Hematopoietic multipotent progenitor cell treated with erythropoietin and hydrocortisone succinate and interleukin-3 and kit ligand, for 17 days (in vitro differentiated cells): ENCODE measurements at places on chromosomes 1 and 21.

GRCh38 chr1:195082183-195082582, 1526.1 kb downstream of the KCNT2 start:
- no peak for DNase-seq

DNA sequence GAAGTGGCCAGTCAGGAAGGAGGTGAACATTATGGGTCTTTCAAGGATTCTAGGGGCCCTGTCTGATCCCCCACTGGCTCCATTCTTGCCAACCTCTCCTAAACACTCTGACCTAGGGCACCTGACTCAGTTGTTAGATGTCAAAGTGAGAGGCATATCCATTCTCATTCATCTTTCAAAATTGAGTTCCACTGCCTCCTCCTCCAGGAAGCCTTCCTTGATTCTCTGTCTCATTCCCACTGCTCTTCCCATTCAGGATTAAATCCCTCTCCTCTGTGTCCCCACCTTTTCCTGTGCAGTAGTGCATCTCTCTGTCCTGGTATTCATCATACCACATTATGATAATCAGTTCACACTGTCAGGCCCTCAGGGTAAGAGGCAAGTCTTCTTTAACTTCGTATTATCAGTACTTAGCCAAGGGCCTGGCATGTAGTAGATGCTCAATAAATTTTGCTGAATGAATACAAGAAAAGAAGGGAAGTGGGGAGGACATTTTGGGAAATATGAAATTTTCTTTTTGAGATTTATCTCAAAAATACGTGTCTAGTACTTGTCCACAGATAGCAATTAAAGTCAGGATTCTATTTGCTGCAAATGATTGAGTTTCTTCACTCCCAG, 61.8 kb upstream of the ITPKB start:
- DNase-seq = no peak

DNA sequence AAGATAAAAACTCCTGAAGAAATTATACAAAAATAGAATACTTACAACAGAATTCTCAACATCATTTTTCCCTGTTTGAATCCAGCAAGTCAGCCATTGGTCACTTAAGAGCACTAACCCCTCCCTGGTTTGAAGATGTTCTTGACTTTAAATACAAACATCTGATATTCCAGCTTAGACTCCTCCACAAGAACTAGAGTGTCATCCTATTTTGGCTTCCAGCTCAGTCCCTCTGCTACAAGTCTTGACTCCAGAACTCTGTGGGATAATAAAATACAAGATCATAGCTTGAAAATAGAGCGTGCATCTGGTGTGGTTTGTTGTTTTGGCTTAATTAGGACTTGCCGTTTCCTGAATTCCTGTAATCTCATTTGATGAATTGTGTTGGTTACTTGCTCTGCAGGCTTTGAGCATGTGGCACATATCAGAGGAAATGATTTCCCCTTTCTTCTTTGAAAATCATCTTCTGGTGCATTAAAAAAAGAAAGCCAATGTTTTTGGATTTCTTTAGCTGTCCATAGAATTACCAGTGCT, 63.7 kb upstream of the DPT start:
- DNase-seq = no peak

GRCh38 chr1:2639203-2639602, 6.4 kb upstream of the MMEL1 start:
- no peak for DNase-seq

- DNase-seq = no peak
These were observed 136.2 kb downstream of the NAV1 start for GRCh38 chr1:201675143-201675542.

- DNase-seq = no peak
These were observed 28.2 kb downstream of the NAV1 start for GRCh38 chr1:201566933-201567801.

DNA sequence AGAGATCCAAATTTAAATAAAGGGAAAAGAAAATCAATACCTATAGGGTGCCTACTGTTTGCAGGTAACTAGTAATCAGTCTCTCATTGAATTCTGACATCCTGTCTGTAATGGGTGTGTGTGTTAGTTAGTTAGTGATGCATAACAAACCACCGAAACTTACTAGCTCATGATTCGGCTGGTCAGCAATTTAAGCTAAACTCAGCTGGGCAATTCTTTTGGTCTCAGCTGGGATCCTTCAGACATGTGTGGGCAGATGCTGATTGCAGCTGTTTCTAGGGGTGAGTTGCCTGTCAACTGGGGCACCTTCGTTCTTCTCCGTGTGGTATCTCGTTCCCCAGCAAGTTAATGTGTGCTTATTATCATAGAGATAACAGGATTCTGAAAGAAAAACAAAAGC, 40.2 kb upstream of the ZNF124 start:
- no peak for DNase-seq

GRCh38 chr1:84083307-84083706, 60.8 kb upstream of the PRKACB start:
- no peak for DNase-seq

GRCh38 chr21:37294679-37295078, 27.5 kb upstream of the VPS26C start:
- no peak for DNase-seq

- DNase-seq = no peak
These were observed 47.2 kb downstream of the CAPN9 start for GRCh38 chr1:230794431-230794830.

- no peak for DNase-seq
These were observed 190.2 kb upstream of the LRRC7 start for GRCh38 chr1:69377507-69377906.

DNA sequence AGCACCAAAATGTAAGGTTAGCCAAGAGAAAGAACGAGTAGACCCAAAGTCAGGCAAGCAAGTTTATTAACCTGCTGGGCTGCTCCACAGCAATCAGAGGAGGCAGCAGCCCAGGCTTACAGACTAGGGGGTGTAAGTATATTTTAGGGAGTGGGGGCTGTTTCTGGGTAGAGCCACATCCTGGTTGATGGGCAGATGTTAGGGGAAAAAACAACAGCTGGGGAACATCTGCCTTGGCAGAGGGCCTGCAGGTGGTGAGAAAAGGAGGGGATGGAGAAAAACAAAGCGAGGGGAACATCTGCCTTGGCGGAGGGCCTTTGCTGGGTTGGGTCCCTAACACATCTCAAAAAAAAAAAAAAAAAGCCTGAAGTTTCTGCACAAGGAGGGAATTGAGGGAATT, 9.7 kb upstream of the ZBTB48 start:
- DNase-seq = no peak

- DNase-seq = peak; percentile 36
These were observed 30.0 kb downstream of the IARS2 start for GRCh38 chr1:220123889-220124288.

GRCh38 chr1:65112811-65113210, 35.2 kb upstream of the AK4 start:
- DNase-seq = no peak

DNA sequence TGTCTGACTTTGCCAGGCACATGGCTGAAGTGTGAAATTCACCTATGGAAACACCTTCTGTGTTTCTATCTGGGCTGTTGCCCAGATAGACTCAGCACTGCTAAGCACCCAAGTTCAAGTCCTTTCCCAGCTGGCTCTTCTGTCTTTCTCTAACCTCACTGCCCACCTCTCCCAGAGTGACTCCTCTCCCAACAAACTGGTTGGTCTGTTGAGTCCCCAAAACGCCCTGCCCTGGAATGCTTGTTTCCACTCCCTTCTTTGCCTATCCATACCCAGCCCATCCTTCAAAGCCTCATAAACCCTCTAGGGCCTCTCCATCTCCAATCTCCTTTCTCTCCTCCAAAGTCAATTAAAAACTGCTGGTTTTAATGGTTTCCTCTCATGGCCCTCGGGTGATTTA, 15.6 kb downstream of the PLXNA2 start:
- DNase-seq = no peak

- DNase-seq = no peak
These were observed 242.7 kb upstream of the JUN start for GRCh38 chr1:59026472-59026948.

- DNase-seq = no peak
These were observed 77.9 kb upstream of the ZBTB18 start for GRCh38 chr1:243973169-243973568.

GRCh38 chr1:51305371-51305823, 25.0 kb downstream of the TTC39A start:
- no peak for DNase-seq

GRCh38 chr1:36984675-36985074, 49.6 kb downstream of the GRIK3 start:
- no peak for DNase-seq

DNA sequence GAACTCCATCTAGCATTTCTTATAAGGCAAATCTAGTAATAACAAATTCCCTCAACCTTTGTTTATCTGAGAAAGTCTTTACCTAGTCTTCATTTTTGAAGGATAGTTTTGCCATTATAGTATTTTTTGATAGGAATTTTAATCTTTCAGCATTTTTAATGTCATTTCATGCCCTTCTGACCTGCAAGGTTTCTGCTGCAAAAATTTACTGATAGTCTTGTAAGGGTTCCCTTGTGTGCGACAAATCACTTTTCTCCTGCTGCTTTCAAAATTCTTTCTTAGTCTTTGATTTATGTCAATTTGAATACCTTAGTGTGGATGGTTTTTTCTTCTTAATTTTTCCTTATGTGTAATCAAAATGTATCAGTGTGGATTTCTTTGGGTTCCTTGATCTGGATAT, 297.5 kb upstream of the FAM78B start:
- no peak for DNase-seq

GRCh38 chr1:243620096-243620495, 229.9 kb downstream of the AKT3 start:
- DNase-seq = no peak

- DNase-seq = no peak
These were observed 104.7 kb downstream of the JAK1 start for GRCh38 chr1:64861611-64862010.

GRCh38 chr1:44569491-44569890, 104.8 kb downstream of the TMEM53 start:
- no peak for DNase-seq

- DNase-seq = no peak
These were observed 114.7 kb downstream of the GRIK3 start for GRCh38 chr1:36919491-36920145.

DNA sequence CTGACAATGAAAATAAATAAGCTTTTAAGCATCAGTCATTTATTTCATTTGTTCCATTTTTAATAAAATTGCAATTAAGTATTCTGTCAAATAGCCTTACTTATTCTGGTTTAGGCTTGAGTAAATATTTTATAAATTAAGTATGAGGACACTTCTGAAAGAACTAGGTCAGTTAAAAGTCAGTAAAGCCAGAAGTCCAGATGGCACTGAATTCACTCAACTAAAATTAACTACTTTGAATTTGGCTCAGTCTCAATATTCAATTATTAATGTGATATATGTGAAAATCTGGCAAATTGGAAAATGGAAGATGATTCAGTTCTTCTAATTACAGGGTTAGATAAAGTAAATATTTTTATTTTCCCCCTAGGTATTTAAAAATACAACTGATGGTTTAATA, 174.2 kb downstream of the BRINP3 start:
- no peak for DNase-seq

DNA sequence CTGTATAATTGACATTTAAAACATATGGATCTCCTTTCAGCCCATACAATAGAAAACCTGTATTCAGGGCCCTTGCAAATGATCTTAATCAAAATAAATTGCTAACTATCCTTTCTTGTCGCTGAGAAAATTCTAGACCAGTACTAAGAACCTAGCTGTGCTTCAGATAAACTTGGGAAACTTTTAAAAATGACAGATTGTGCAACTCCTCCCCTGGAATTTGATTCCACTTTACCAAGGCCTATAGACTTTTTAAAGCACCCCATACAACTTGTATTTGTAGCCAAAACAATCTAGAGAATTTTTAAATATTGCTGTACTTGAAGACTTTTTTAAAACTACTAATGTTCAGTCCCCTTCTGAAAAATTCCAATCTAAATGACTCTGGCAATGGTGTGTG, 51.6 kb downstream of the ZNF644 start:
- DNase-seq = no peak

GRCh38 chr1:21262293-21263051, 27.8 kb downstream of the ECE1 start:
- DNase-seq = no peak

- no peak for DNase-seq
These were observed 373.5 kb downstream of the KIF26B start for GRCh38 chr1:245528258-245528635.

GRCh38 chr1:156887734-156888133, 5.8 kb upstream of the PEAR1 start:
- no peak for DNase-seq

DNA sequence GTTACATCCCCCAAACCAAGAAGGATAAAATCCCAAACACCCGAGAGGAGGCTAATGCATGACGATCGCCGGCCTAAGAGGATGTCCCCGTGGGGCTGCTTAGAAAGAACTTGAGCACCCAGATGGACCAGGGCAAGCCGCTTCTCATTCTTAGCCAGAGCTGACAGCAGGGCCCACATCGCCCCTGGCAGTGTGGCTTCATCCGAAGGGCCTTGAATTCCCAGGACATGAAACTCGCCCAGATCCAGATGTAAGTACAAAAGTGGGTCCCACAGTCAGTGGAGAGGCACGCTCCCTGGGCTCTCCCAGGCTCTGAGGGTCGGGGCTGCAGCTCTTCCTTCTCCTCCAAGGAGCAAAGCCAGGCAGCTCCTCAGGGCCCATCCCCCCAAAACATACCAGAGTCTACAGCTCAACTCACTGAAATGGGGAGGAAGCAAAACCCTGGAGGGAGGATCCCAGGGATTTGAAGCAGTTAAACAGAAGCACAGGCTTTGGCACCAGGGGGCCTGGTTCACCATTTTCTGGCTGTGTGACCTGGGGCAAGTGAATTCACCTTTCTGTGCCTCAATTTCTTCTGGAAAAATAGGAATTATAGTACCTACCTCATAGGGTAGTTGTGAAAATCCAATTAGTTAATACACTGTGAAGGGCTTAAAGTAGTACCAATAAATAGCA, 85.6 kb downstream of the MAN1C1 start:
- no peak for DNase-seq

- no peak for DNase-seq
These were observed 23.8 kb downstream of the CD244 start for GRCh38 chr1:160838888-160839287.

DNA sequence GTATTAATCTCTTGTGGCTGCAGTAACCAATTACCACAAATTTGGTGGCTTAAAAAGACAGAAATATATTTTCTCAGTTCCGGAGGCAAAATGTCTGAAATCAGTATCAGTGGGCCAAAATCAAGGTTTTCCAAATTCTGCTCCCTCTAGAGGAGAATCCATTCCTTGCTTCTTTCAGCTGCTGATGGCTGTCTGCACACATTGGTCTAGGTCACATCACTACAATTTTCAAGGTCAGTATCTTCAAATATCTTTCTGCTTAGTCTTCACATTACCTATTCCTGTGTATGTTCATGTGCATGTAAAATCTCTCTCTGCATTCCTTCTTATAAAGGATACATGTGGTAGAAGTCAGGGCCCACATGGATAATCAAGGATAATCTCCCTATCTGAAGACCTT, 999.4 kb downstream of the KCNT2 start:
- DNase-seq = no peak

DNA sequence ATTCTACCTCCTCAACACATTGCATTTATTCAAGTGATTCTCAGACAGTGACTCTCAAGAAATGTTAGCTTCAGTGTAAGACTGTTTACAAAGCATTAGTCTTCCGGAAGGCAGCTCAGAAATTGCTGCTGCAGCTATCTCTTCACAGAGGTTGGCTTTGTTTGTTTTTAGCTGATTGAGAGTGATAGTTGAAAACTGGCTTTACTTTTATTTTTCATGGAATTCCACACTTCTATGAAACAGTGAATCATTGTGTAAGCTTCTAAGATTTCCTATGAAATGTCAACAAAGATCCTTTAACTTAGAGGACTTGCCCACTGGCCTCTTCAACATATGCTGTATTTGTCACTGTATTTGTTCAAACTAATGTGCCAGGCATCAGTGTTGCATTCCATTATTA, 121.3 kb downstream of the TNNI3K start:
- no peak for DNase-seq
